ENCODE measurements at places on chromosomes 2 and 18. TPM values are rescaled to one million over a fixed set of nuclear protein-coding genes. Genes with fewer than 3 reads are reported as not detected.

Gene FHOD3
- 3.8 TPM for total RNA-seq

Gene COLEC12
- 26.5 TPM for total RNA-seq

Gene TDRD15
- total RNA-seq, result 0.45 TPM

Gene PLCL1
- 11.8 TPM for total RNA-seq

Gene RNF152
- 19.4 TPM for total RNA-seq

Gene CTDSP1
- 105 TPM for total RNA-seq

Gene MSGN1
- total RNA-seq, result not detected

Gene C2orf81
- 3.4 TPM for total RNA-seq

Gene ZNF804A
- 0.49 TPM for total RNA-seq

Gene SPC25
- not detected for total RNA-seq

DNA sequence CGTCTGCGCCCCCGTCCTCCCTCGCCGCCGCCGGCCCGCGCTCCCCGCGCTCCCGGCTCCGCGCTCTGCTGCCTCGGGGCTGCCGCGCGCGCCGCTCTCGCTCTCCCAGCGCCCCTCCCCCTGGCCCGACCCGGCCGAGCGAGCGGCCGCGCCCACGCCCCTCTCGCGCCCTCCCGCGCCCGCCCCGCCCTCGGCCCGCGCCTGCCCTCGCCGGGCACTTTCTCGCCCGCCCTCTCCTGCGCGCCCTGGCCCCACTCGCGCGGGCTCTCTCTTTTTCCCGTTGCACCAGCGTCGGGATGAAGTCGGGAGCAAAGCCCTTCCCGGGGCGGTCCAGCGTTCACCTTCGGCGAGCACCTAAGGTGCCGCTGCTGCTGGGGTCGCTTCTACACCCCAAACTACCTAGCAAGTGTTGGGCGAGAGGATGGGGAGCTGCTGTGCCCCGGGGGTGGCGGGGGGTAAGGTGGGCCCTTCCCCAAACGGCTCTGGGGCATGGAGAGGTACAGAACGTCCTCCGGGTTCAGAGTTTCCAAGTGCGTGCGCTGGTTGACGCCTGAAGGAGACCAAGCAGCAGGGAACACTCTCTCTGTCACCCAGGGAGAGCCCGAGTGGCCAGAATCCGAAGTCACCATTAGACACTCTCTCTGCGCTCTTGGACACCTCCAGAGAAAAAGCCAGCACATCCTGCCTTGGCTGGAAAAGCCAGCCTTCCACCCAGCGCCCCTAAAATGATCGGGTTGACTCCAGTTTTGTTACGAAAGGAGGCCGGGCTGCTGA is at the start of gene COLEC12:
Gene COLEC12, minus strand, starts transcription at position 70 of the 774 bp plus-strand sequence. CDS start 187 bp downstream, outside the sequence.
- peak; percentile 26 for DNase-seq
- peaks cover 4% of the 10 kb centered on the region for H3K4me1 ChIP-seq
- H3K4me3 ChIP-seq, result no peak within 1 kb of the TSS

- no peak for DNase-seq
- no peaks in the 10 kb centered on the region for H3K4me1 ChIP-seq
- no peak overlapping the region for H3K27ac ChIP-seq
- no peak overlapping the region for H3K4me3 ChIP-seq
These were observed 54.7 kb upstream of the SP5 start for GRCh38 chr2:170660409-170660808.

- H3K4me3 ChIP-seq, result no peak overlapping the region
- DNase-seq, result no peak
- peaks cover 9% of the 10 kb centered on the region for H3K36me3 ChIP-seq
- H3K27me3 ChIP-seq, result no peaks in the 10 kb centered on the region
- peaks cover 18% of the 10 kb centered on the region for H3K4me1 ChIP-seq
These were observed 148.8 kb downstream of the EPHA4 start for GRCh38 chr2:221423210-221423804.

GRCh38 chr18:50816419-50817166 is 3.2 kb downstream of the MRO start:
- no peaks in the 10 kb centered on the region for H3K27me3 ChIP-seq
- no peaks in the 10 kb centered on the region for H3K36me3 ChIP-seq
- H3K4me1 ChIP-seq, result peaks cover 41% of the 10 kb centered on the region
- no peak overlapping the region for H3K4me3 ChIP-seq

- H3K4me3 ChIP-seq, result no peak overlapping the region
- H3K36me3 ChIP-seq, result no peaks in the 10 kb centered on the region
- DNase-seq, result no peak
- no peak overlapping the region for H3K27ac ChIP-seq
- no peaks in the 10 kb centered on the region for H3K27me3 ChIP-seq
- H3K4me1 ChIP-seq, result no peaks in the 10 kb centered on the region
These were observed 69.5 kb upstream of the CHRNA1 start for GRCh38 chr2:174833737-174834136.

GRCh38 chr2:150732491-150732890 is 245.0 kb upstream of the RND3 start:
- no peak overlapping the region for H3K27ac ChIP-seq
- H3K27me3 ChIP-seq, result no peaks in the 10 kb centered on the region
- H3K36me3 ChIP-seq, result no peaks in the 10 kb centered on the region
- H3K4me1 ChIP-seq, result no peaks in the 10 kb centered on the region
- no peak overlapping the region for H3K4me3 ChIP-seq

GRCh38 chr18:74273394-74273793 is 18.4 kb downstream of the CYB5A start:
- H3K4me1 ChIP-seq, result no peaks in the 10 kb centered on the region
- H3K36me3 ChIP-seq, result no peaks in the 10 kb centered on the region
- no peak overlapping the region for H3K4me3 ChIP-seq
- H3K27me3 ChIP-seq, result no peaks in the 10 kb centered on the region
- DNase-seq, result no peak

DNA sequence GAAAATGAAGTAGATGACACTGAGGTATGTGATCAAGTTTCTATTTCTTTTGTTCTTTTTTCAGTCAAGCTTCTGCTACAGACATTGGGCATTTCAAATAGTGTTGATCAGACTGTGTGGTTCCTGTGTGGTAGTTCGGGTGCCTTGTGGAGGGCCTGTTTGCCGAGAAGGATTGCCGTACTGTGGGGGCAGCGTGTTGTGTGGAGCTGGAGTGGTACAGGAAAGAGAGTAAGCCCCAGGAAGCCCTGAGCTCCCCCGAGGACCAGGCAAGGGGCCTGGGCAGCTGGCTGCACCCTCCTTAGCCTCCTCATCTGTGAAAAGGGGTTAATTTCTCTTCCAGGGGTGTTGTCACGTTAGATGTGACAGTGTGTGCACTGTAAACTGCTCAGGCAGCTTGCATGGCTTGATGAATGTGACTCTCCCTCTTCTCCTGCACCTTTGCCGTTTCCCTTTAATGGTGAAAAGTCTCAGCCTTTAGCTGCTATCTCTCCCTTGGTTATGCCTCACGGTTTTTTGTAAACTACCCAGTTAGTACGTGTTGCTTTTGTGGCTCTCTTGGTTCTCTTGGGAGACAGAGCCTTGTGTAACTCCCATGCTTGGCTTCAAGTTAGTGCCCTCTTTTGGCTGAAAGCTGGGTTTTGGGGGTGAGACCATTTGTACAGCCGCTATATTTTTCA is 19.5 kb downstream of the C2orf74 start:
- H3K27ac ChIP-seq, result no peak overlapping the region
- H3K4me1 ChIP-seq, result peaks cover 34% of the 10 kb centered on the region
- H3K4me3 ChIP-seq, result no peak overlapping the region
- H3K36me3 ChIP-seq, result peaks cover 40% of the 10 kb centered on the region
- no peak for DNase-seq

DNA sequence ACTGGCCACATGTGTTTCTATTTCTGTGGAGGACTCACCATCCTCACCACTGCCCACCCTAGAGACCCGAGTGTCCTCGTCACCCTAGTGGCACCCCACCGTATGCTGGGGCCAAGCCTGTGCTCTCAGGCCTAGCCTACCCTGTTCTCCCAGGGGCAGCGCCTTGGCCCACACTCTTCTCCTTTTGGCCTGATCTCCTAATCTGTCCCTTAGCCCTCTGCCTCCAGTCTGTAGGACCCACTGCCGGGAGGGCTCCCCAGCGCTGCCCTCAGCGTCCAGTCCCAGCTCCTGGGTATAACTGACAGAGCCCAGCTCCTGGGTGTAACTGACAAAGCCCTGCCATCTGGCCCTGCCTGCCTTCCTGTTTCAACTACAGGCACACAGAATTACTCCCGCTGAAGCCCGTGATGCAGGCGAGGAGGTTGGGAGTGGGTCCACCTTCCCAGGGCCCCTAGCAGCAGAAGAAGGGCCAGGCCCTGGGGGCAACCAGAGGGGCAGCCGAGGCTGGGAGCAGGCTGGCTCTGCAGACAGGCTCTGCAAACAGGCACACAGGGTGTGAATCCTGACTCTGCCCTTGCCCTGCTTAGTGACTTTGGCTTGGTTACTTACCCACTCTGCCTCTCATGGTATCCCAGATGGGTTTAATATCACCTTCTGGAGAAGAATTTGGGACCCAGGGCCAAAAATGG is 25.6 kb upstream of the PTMA start:
- DNase-seq, result no peak
- H3K36me3 ChIP-seq, result no peaks in the 10 kb centered on the region
- no peak overlapping the region for H3K27ac ChIP-seq
- peaks cover 9% of the 10 kb centered on the region for H3K4me1 ChIP-seq

DNA sequence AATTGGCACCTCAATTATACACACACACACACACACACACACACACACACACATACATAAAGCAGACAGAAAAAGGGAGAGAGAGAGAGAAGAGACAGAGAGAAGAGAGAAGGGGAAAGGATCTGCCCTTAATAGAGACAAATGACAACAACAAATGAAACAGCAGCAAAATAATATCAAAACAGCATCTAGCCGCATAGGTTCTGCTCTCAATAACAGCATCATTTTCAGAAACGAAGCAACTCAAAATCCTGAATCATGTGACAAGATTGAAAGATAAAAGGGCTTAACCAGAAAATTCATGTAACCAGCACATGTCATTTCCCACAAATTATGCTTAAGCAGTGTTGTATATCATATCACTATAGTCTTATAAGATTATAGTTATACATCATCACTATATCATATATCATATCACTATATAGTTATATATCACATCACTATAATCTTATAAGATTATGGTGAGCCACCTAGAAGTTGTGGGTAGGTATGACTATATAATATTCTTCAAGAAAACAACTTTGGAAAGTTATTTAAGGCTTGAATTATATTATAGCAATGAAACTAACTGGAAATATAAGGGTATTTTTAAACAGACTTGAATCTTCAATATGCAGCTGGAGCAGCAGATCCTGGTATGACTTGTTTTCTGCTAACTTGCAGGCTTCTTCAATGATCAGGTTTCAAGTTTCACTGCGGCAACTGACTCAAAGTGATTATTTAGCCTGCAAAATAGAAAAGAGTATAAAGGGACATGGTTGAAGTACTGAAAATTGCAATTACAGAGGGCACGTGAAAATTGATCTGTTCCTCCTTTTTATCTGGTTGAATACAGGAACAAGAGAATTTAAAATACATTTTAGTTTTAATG is 16.1 kb upstream of the VPS54 start:
- no peaks in the 10 kb centered on the region for H3K36me3 ChIP-seq
- no peak overlapping the region for H3K4me3 ChIP-seq
- DNase-seq, result no peak
- no peaks in the 10 kb centered on the region for H3K27me3 ChIP-seq
- no peak overlapping the region for H3K27ac ChIP-seq

DNA sequence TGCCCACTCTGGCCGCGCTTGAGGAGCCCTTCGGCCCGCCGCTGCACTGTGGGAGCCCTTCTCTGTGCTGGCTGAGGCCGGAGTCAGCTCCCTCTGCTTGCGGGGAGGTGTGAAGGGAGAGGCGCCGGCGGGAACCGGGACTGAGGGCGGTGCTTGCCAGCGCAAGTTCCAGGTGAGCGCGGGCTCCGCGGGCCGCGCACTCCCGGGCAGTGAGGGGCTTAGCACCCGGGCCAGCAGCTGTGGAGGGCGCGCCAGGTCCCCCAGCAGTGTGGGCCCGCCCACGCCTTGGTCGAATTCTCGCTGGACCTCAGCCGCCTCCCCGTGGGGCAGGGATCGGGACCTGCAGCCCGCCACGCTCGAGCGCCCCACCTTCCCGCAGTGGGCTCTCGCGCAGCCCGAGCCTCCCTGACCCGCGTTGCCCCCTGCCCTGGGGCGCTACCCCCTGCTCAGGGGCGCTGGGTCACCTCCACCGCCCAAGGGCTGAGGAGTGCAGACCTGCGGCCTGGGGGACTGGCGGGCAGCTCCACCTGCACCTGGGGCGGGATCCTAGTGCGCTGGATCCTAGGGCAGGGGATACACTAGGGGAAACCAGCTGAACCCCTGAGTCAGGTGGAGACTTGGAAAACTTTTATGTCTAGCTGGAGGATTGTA is 97.3 kb downstream of the CD8B2 start:
- H3K4me1 ChIP-seq, result peaks cover 5% of the 10 kb centered on the region
- no peak overlapping the region for H3K4me3 ChIP-seq
- H3K27ac ChIP-seq, result no peak overlapping the region
- H3K36me3 ChIP-seq, result no peaks in the 10 kb centered on the region

- no peak overlapping the region for H3K27ac ChIP-seq
- no peaks in the 10 kb centered on the region for H3K27me3 ChIP-seq
- no peaks in the 10 kb centered on the region for H3K36me3 ChIP-seq
- H3K4me1 ChIP-seq, result no peaks in the 10 kb centered on the region
- no peak for DNase-seq
These were observed 372.5 kb downstream of the CBLN2 start for GRCh38 chr18:72171596-72171995.

DNA sequence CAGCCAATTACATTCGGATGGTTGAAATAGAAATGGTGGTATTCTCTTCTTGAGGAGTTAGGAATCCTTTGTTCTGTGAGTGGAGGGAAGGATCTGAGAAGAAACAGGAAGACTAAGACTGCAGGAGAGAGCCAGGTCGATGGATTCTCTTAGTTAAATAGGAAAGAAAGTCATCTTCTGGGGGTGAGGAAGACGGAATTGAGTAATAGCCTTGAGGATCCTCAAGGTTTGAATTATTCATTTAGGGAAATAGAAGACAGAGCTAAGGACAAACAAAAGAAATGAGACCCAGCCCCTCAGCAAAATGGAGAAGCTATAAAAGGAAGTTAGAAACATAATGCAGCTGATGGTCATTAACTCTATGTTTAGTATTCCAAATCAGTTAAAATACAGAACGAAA is 1.8 kb downstream of the LAPTM4A start:
- H3K4me1 ChIP-seq, result peaks cover 26% of the 10 kb centered on the region
- H3K4me3 ChIP-seq, result peak overlapping the region; percentile 92
- no peaks in the 10 kb centered on the region for H3K36me3 ChIP-seq

DNA sequence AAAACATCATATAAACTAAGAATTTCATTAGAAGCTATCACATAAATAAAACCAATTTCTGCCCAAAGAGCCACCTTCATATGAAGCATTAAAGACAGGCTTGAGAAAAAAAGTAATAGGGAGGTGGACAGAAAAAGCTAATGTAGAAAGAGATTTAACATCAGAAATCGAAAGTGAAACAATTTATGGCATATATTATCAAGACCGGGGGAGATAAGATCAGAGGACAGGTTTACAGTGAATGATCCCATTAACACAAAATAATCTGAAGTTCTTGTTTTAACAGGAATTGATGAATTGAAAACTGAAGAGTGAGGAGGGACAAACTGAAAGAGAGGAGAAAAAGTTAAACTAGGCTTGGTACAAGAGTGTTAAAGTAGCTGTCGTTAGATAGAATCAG is 786.3 kb upstream of the FSHR start:
- no peaks in the 10 kb centered on the region for H3K36me3 ChIP-seq
- DNase-seq, result no peak
